ENCODE measurements at places on chromosomes 11 and 22.

DNA sequence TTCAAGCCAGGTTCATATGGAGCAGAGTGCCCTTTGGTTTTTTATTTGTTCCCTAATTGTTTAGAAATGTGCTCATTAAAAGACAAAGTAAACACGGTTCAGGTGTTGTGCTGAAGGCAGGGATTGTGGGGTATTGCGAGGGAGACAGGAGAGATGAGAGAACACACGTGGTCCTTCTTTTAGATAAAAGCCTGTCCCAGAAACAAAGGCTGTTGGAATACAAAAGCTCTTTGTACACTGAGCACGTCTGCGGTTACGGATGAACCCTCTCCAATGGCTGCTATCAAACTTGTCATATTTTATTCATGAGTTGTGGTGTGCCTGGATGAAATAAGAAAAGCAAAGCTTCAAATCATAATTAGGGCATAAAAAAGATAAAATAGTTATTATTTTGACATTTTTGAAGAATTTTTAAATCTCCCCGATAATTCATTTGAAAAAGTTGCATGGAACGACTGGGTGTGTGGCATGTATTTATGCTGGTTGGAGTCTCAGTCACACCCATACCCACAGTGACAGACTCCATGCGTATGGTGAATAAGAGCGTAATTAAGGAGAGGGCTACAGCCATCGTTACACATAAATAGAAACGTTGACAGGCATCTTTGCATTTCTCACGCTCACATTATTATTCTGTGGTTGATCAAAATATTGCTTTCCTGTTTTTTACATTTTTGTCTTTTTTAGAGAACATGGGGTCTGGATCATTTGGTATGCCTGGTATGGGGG is 92.9 kb downstream of the NELL1 start:
- DNase-seq: no peak

DNA sequence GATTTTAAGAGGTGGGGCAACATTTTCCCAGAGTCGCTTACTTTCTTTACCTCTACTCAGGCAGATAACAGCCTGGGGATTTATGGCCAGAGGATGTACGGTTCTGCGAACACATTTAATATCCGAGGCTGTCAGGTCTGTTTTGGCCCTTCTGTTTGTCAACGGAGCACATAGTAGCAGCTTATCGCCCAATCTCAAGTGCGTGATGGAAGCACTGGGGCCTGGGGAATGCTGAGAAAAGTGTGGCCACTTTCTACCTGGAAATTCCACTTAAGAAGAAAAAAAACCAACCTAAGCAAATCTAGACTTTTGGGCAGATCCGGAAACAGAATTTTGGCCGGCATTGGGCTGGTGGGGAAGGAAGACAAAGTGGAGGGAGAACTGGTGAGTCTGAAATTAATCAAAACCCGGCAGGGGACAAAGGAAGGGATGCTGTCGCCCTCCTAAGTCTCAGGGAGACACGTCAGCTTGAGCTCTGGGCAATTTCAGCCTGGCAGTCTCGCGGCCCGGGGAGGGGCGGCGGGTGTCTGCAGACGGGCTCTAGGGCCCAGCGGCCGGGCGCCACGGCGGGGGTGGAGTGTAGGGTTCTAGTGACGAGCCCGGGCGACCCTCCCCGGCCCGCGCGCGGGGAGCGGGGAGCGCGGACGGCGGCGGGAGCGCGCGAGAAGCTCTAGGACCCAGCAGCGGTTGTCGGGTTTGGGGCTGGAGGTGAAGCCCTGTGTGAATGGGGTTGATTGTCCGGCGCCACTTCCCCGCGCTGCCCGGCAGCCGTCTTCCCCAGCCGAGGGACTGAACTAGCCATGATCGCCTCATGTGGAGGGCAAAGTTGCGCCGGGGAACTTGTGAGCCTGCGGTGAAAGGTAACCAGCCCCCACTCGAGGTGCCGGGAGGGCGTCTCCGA is at the start of gene AMOTL1:
TSS of gene AMOTL1 (plus strand) at position 656 of the 901 bp plus-strand sequence. CDS start at position 812, 156 bp downstream.
- no peak for DNase-seq

GRCh38 chr11:93131709-93132108 is 66.1 kb downstream of the SLC36A4 start:
- no peak for DNase-seq

GRCh38 chr11:68349461-68350249 is 37.3 kb downstream of the LRP5 start:
- no peak for DNase-seq

GRCh38 chr11:77113382-77114088 is 10.9 kb downstream of the OMP start:
- DNase-seq: no peak

DNA sequence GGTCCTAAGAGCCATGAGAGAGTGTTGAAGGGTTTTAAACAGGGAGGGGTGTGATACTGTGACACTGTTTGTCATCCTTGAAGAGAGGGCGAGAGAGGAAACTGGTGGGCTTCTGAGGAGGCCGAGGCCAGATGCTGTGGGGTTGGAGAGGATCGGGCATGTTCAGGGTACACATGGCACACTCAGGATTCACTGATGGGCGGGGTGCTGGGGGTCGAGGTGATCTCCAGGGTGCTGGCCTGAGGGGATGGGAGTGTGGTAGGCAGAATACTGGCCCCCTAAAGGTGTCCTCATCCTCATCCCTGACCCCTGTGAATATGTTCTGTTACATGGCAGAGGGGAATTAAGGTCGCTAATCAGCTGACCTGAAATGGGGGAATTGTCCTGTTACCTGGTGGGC is 7.3 kb downstream of the TBC1D22A start:
- DNase-seq: no peak

- DNase-seq: no peak
Observed at GRCh38 chr11:14148653-14149273, 186.2 kb downstream of the SPON1 start.

DNA sequence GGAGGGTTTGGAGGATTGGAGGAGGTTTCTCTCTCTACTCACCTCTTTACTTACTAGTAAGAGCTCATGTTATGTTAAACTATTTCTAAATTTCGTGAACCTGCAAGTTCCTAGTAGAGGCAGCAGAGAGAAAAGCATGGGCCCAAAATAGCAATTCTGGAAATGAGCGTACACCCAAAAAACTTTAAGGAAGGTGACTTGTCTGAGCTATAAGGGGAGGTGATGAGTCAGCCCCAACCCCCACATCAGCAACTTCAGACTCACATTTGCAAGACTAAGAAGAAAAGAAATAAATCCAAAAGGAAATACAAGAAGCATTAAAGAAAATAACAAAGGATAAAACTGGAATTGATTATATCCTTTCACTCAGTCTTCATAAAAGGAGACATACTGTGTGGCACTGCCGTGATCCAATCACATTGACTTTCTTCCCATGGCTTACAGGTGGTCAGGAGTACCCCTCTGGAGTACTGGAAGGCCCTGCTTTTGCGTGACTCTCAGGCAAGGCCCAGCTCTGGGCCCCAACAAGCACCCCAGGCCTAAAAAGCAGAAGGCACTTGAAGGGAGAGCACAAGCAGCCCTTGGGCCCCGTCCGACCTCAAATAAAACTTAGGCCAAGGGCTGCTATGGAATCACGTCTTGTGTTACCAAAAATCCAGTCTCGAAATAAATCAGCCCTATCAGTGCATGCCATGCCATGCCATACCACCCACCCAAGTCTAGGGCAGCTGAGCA is 14.3 kb downstream of the PACSIN2 start:
- DNase-seq: no peak

GRCh38 chr11:132353255-132353654 is 982.8 kb downstream of the NTM start:
- no peak for DNase-seq

GRCh38 chr11:45252134-45252856 is 33.8 kb downstream of the SYT13 start:
- DNase-seq: no peak

DNA sequence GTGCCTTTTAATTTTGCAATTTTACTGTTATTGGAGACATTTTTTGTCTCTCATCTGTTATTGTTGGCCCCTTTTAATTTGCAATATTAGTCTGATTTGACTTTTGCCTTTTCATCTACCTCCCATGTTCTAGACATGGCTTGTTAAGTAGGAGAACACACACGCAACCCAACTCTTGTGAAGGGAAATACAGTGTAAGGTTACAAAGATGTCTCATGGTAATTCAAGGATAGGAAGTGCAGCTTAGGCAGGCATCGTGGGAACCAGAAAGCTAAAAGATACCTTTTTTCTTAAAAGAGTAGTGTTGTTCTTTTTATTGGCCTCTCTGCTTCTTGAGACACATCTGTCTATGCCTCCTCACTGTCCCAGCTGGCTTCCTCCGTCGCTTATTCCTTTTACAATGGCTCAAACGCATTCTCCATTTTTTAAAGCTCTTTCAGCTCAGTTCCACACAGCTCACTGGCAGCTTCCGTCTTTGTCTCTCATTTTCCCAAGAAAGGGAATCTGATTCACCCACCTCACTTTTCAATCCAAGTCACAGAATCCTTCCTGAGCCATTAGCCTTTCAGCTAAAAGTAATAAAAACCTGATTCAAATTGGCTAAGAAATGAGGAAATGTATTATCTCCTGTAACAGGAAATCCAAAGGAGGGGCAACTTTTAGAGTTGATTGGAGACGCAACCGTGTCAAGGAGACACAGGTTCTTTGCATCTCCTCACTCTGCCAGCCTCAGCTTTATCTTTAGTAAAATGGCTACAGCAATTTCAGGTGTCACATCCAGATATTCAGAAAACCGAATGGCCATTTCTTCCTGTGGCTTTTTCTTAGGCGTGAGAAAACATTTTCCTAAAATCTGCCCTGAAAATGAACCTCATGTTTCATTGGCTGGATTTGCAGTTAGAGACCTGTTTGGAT is 57.2 kb downstream of the SIK2 start:
- DNase-seq: no peak

DNA sequence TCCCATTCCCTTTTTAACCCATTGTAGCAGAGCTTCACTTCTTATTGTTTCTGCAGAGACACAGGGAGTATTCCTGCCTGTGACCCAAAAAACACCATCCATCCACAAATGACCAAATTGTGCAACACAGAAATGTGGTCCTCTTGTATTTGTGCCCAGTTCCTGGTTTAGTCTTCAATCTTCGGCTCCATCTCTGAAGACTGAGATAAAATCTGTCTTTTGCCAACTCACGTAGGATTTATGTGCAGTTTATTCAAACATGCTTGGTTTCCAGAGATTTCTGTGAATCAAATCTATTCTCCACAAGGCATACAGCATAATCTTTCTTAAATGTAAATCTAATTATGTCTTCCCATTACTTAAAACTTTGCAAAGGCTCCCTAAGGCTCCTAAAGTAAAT is 307.0 kb downstream of the AASDHPPT start:
- no peak for DNase-seq

GRCh38 chr11:17256512-17256911 is 20.0 kb upstream of the NUCB2 start:
- no peak for DNase-seq

DNA sequence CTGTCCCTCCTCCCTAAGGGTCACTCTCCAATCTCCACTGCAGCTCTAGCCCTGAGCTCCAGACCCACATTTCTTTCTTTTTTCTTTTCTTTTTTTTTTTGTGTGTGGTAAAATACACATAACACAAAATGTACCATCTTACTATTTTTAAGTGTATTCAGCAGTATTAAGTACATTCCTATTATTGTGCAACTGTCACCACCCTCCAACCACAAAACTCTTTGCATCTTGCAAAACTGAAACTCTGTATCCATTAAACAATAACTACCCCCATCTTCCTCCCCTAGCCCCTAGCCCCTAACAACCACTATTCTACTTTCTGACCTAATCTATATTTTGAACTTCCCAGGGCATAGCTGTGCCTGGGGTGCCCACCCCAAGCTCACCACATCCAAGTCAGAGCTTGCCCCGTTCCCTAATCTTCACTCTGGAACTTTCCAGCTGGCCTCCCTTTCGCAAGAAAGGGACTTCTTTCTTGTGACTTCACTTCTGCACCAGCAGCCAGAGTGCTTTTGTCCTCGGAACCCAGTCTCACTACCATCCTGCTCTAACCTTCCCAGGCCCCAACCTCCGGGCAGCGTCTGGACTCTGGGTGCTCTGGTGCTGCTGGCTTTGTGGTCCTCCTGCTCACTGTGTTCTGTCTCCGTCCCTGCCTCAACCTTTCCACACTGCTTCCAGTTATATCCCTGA is 30.7 kb downstream of the PARVG start:
- DNase-seq: no peak

DNA sequence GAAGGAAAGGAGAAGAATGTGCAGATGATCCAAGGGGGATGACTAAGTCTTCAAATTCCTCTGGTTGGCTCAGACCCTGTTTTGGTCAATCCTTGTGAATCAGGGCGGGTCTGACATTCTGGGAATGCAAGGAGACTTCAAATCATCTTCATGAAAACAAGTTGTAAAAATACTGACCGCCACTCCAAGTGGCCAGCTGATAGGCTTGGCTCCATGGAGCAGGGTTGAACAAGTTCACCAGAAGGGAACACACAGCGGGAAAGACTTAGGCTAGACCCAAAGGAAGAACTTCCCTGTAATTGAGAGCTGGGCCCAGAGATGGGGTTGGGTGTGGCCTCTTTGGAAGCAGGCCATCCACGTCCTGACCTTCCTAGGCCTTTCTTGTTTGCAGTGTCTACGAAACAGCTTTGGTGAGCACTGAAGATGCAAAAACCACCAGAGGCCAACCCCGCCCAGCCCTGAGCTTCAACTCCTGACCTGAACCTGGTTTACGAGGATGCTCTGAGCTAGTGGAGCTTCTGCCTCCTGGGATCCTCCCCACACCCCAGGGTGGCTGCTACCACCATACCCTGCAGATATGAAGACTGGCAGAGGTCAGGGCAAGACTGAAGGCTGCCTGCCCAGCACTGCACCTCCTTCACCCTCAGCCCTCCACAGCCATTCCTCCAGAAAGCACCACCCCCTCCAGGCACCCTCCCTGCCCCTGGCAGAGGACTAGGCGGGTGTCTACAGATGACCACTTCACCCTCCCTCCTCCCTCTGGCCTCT is 26.1 kb downstream of the GDPD5 start:
- DNase-seq: no peak

DNA sequence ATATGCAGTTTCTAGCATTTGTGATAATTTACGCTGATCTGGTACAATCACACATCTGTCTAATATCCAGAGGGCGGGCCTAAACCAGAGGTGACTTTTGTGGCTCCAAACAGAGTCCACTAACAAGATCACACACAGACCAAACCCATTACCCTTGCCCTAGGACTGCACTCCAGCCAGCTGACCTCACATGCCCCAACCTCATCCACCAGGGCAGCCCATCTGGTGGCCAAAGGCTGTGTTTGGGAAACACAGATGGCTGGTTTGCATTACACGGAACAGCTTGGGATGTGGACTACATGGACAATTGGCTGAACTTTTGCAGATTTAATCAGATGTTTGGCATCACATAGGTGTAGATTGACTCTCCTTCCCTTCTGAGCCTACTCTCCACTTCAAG is 228.2 kb downstream of the GRIK4 start:
- no peak for DNase-seq

DNA sequence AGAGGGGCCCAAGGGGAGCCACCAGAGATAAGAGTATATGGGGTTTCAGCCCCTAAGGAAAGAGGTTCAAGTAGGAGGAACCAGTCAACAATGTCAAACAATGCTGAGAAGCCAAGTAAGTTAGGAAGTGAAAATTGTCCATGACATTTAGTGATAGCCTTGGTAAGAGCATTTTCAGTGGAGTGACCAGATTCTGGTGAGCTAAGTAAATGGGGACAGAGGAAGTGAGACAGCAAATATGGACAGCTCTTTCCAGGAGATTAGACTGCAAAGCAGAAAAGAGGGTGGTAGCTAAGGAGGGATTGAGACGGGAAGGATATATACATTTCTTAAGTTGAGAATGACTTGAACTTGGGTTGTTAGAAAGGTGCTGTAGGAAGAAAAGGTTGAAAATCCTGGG is 22.9 kb downstream of the POLD3 start:
- no peak for DNase-seq
